CD8-positive, alpha-beta memory T cell (primary cell): ENCODE measurements at places on chromosomes 4 and X. TPM values are rescaled to one million over a fixed set of nuclear protein-coding genes. Genes with fewer than 3 reads are reported as not detected.
A peak's percentile ranks its signal among the peaks of the same experiment; 100 is the strongest.

- DNase-seq, result no peak
Observed at GRCh38 chr4:658681-659667, 15.1 kb downstream of the ATP5ME start.

- no peak for DNase-seq
Observed at GRCh38 chr4:38831653-38832052, 25.0 kb downstream of the TLR6 start.

Gene SHROOM4
- polyA plus RNA-seq, result not detected

GRCh38 chr4:80138551-80139538 is 58.5 kb upstream of the PRDM8 start:
- DNase-seq, result peak; percentile 51

GRCh38 chr4:82694046-82694445 is 104.5 kb downstream of the SCD5 start:
- no peak for DNase-seq
